Activated T-helper 17 cell treated with anti-CD3 and anti-CD28 coated beads, Interleukin-2, amount 50 U/mL, for 72 hours (primary cell): ENCODE measurements at places on chromosomes 6 and 20.

DNA sequence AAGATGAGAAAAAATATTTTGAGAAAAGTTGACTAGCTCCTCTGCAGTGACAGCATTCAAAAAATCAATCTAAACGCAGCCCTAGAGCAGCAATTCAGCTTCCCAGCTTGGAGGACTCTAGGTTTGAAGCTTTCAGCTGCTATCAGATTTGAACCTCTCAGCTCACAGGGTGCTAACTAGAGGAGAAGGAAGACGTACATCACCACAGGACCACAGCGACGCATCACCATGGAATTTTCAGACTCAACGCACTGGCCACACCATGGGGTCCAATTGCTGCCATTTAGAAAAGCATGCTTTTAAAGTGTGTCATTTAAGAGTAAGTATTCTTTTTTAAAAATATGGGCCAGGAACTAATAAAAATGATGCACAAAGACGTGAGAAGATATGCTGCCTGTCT, 45.0 kb upstream of the FUCA2 start:
- no peak for ATAC-seq

- no peak for ATAC-seq
Measured at GRCh38 chr6:169557887-169558286, 143.9 kb downstream of the WDR27 start.

- ATAC-seq: no peak
Measured at GRCh38 chr6:131787766-131788712, 19.8 kb upstream of the ENPP1 start.

- ATAC-seq: no peak
Measured at GRCh38 chr6:51098791-51099190, 280.1 kb downstream of the TFAP2B start.

- ATAC-seq: no peak
Measured at GRCh38 chr6:161395716-161396231, 121.9 kb upstream of the AGPAT4 start.

DNA sequence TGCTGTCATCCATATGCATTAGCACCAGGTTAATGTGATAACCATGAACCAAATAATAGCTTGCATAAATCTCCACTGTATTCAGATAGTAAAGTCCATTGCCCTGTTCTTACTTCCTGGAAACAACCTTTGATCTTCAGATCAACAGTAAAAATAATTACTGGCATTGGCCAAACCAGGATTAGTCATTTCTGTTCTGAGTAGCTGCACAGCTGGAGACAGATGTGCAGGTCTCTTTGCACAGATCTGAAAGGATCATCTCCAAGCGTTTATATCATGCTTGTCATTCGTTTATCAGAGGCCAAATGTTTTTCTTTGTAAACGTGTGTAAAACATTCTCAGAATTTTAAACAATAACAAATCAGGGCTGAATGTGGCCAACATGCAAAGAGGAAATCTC, 134.4 kb upstream of the HMGCLL1 start:
- no peak for ATAC-seq

GRCh38 chr20:5434116-5434515, 117.4 kb upstream of the PROKR2 start:
- ATAC-seq: no peak

DNA sequence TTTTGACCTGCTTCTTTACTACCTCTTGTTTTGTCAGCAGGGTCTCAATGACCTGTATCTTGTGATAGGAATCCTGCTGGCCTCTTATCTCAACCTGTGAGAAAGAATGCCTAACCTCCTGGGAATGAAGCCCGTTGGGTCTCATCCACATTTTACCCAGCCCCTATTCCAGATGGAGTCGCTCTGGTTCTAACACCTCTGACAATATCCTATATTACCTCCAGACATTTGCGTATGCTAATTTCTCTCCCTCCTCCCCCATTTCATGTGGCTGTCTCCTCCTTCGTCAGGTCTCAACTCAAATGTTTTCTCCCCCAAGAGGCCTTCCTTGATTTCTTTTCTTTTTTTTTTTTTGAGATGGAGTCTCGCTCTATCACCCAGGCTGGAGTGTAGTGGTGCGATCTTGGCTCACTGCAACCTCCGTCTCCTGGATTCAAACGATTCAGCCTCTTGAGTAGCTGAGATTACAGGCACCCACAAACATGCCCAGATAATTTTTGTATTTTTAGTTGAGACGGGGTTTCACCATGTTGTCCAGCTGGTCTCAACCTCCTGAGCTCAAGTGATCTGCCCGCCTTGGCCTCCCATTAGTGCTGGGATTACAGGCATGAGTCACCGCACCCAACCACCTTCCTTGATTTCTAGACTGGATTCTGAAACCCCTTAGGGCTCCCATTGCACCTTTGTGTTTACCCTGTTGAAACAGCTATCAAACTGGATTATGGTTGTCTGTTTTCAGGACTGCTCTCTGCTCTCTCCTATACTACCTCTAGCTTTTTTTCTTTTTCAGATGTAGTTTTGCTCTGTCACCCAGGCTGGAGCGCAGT, 49.5 kb upstream of the B4GALT5 start:
- ATAC-seq: no peak
